ENCODE measurements at places on chromosomes 3 and 15.

DNA sequence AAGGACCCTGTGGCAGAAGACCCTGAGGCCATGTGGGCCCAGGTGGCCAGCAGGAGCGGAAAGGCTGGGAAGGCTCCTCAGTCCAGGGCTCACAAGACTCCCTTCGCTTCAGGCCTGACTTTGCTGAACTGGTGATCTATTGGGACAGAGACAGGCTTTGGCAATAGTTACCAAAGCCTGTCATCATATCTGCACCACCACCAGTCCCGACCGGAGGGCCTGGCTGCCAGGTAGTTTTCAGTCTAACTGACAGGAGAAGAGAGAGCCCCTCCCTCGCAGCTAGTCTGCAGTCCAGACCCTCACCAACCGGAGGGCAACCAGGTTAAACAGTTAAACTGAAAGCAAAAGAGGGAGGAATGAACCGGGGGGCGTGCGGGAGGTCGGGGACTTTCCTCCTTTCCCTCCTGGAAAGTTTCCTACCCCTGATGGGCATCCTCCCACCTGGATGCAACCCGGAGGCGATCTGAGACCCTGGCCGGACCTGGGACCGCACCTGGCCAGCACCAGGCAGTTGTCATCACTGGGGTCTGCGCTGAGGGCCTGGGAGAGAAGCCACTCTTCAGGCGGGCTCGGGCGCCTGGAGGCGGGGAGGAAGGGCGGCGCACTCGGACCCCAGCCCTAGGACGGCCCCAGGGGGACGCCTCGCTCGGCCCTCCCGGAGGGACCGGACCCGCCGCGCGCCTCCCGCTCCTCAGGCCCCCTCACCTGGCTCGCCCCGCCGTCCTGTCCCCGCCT, 435 bp downstream of the RAB27A start:
- DNase-seq: no peak

DNA sequence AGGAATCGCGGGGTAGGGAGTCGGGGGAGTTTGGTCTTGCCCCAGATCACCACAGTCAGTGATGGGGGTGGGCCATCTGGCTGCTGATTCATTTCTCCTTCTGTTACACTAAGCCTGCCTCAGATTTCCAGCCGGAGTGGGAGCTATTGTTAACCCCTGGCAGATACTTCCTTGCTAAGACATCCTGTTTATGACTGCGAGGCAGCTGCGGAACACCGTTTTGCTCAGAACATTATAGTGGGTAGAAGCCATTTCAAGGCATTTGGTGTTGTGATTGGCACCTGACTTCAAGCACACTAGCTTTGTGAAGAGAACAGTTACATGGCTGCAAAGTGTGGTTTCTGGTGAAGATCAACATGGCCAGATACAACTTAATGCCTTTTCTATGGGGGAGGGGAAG, 73.8 kb downstream of the FLNB start:
- DNase-seq: no peak

DNA sequence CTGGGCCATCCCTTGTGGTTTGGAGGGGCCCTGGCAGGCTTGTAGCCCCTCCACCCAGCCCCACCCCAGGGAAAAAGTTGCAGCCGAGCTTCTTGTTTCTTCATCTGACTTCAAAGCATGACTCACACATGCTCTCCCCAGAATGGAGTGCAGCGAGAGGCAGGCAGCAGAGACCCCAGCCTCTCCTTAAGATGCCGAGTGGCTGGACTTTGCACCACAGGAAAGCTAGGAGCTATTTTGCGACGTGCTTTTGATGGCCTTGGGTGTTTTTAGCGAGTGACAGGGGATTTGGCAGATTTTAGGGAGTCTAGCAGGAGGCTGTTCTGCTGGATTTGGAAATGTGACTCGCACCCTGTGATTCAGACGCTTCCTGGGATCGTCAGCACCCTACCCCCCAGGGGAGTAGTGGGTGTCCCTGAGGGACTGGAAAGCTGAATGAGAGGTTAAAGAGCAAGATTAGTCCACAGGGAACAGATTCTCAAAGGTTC, 14.2 kb downstream of the BAHD1 start:
- no peak for DNase-seq

GRCh38 chr15:71066983-71067382, 48.3 kb upstream of the THSD4 start:
- no peak for DNase-seq

GRCh38 chr15:92343924-92344643, 49.6 kb upstream of the ST8SIA2 start:
- no peak for DNase-seq

- DNase-seq: no peak
Measured at GRCh38 chr3:16122155-16122554, 52.3 kb upstream of the GALNT15 start.

DNA sequence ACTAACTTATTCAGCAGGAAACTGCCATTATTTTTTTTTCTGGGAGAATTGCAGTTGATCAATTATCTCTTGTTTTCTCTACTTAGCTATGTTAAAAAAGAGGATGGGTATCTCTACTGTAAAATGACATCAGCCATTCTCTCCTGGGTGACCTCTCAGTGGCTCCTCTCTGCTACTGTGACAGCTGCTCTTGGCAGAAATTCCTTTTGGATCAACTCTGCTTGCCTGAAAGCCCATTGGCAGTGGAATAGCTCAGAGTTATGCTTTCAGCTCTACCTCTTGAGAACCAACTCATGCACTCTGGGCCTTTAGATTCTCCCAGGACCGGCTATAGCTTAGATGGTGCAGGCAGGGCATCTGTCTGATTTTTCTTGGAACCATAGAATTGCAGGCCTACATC, 99.9 kb upstream of the GAP43 start:
- DNase-seq: no peak

DNA sequence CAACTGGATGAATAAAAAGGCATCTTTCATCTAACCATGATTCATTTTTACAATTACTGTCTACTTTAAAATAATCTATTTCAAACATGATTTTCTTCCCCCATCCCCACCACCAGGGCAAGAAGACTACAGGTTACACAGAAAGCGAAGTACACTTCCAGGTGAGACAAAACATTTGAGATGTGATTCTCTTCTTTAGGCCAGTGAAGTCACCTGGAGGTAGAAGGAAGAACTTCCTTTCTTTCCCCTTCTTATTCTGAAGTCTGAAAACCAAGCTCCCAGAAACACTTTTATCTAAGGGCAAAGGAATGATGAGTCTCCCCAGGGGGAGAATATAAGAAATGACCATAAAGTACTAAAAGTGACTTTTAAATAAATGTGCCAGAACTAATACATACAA, 36.7 kb downstream of the SHQ1 start:
- DNase-seq: no peak

DNA sequence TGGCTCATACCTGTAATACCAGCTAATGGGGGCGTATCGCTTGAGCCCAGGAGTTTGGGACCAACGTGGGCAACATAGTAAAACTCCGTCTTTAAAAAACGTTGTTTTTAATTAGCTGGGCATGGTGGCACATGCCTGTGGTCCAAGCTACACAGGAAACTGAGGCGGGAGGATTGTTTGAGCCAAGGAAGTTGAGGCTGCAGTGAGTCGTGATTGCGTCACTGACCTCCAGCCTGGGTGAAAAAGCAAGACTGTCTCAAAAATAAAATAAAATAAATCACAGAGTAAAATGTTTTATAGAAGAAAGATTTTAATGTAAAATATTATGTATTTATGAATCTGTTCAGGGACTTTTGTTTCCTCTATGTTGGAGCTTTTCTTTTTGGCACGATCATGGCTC, 15.3 kb upstream of the STRIT1 start:
- DNase-seq: no peak

- DNase-seq: no peak
Measured at GRCh38 chr15:68650901-68651709, 72.3 kb downstream of the CORO2B start.

DNA sequence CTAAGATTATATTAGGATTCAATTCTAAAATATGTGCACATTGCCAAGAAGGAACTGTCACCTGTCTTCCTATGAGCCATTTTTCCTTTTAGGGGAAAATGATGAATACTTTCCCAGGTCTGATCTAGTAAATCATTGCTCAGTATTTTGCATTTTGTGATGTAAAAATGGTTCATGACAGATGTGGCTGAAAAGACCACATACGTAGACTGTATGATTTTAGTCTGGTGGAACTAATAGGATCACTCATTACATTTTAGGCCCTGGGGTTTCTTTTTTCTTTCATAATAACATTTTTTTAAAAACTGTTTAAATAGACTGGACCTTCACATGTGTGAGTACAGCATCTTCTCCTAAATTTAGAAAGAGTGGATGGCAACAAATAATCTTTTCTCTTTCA, 201.7 kb upstream of the MLF1 start:
- no peak for DNase-seq

DNA sequence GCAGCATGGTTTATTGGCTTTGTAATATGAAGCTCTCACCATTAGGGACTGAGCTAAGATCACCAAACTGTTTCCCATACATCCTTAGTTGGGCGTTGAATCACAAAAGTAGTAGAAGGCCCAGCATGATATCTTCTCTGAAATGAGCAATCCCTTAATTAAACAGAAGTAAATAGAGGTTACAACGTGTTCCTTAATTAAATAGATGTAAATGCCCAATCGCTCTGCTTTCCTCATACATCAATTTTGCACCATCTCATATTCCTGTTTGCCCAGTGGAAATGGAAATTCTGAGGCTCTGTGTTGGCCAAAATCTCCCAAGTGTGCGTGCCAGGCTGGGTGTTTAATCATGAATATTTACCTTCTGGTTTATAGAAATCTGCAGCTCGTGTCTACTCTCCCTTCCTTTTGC, 107.4 kb upstream of the FOXB1 start:
- no peak for DNase-seq
